ENCODE measurements at places on chromosomes 11 and 22.

DNA sequence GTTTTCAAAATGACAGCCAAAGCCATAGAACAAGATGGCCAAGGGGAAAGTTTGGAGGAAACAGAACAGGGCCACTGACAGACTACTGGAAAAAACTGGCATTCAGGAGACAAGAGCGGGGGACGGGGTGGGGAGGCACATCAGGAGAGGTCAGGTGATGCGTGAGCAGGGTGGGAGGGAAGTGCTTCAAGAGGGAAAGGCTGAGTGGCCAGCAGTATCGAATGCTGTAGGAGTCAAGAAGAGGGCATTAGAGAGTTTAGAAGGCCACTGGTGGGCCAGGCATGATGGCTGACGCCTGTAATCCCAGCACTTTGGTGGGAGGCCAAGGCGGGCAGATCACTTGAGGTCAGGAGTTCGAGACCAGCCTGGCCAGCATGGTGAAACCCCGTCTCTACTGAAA, 8.2 kb downstream of the GTPBP1 start:
- no peak for DNase-seq

GRCh38 chr11:45145379-45146071, 914 bp upstream of the PRDM11 start:
- no peak for DNase-seq

GRCh38 chr22:31103899-31104694, 3.3 kb downstream of the SELENOM start:
- DNase-seq, result no peak

DNA sequence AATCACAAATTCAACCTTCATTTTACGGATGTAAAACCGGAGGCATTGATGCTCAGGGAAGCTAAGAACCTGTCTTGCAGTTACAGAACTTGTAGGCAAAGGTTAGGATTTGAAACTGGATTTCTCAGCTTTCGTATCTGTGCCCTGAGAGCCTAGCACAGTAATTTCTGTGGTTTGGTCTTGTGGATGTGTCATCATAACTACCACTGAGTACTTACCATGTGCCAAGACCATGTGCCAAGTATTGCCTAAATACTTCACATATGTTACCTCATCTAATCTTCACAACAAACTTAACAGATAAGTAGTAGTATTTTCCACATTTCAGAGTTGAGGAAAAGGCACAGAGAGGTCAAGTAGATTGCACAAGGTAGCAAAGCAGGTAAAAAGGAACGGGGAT, 140.7 kb downstream of the NXPE2 start:
- DNase-seq, result no peak

DNA sequence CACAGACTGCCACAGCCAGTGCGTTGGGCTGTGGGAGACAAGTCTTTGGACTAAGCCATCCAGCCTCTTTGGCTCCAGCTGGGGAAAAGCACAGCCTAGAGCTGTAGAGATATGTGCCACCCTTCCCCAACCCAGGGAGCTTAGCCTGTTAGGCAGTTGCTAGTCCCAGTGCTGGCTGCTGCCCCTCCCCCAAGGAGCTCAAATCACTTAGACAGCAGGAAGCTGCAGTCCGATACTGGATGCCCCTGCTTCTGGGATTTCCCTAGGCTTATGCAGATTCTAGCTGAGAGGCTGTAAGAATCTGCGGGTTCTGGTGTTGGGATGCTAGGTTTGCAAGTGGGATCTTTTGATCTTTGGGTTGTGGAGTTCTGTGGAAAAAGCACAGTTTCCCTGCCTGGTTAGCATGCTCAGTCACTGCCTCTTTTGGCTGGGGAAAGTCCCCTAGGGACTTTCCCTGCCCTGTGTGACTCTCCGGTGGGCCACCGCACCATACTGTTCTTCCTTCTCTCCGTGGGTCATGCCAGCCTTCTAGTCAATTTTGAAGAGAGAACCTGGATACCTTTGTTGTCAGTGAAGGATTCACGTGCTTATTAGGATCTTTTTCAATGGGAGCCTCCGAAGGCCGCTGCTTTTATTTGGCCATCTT, 792.0 kb downstream of the KCNA4 start:
- DNase-seq, result no peak

- no peak for DNase-seq
These were observed 83.6 kb downstream of the MORC2 start for GRCh38 chr22:30885001-30885366.

GRCh38 chr11:84097186-84097585, 811.0 kb upstream of the CCDC90B start:
- DNase-seq, result no peak

DNA sequence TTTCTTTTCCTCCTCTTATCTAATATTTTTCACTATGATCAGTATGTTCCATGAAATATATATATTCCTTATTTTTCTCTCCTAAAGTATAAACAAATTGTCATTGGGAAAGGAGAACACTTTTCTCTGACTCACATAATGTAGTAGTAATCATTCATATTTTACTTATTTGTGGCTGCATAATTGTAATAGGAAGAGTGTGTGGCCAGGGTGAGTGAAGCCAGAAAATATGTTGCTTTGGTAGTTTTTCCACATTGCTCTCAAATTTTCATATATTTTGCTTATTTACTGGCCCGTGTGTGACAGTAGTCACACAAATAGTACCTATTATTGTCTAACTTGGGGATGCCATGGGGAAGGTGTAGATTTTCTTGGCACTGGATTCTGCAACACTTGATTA, 172.1 kb downstream of the DYNC2H1 start:
- DNase-seq, result no peak

DNA sequence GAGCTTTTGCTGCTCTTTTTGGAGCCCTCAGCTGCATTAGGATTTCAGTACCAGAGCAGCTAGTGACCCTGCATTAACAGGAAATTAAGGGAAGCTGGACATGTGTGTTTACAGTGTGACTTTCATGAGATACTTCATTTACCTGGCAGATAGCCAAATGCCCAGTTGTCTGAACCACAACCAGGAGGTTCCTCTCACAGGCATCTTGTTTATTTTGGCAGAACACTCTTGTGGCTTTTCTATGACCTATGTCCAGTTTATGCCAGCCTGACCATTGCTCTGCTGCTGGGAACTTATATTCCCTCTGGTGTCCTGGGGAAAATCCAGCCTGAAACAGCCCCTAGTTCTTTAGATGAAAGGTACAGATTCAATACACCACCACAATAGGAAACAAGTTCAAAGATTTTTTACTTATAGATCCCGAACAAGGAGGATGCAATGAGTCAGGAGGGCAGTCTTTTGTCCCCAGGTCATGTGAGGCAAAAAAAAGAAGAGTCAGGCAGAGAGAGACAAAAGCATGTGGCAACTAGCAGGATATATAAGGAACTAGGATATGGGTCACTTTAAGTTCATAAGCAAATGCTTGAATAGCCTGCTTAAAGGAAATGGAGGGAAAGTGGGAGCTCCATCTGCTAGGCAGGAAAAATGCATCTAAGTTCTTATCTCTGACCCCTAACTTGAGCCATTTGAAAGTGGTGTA, 379.3 kb downstream of the INSC start:
- peak; percentile 69 for DNase-seq

DNA sequence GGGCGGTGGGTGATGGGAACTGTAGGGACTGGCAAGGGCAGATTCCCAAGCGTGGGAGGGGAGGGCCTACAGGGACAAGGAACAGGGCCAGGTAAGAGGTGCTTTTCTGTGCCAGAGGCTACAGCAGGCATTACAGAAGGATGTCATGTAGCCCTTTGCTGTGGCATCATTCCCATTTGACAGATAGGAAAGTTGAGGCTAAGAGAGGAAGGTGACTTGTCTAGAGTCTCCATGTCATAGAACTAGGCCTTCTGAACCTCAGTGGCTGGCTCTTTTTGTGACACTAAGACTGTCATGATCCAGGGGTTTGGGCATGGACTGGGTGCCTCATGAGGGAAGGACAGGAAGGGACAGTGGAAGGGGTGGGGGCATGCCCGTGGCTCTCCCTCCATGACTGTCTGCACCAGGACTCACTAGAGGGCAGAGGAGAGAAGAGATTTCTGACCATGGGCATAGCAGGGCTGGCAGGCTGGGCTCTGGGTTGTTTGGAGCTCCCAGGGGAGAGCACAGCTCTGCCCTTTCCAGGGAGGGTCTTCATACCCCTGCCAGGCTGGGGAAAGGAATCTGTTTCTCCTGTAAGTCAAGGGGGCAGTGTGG, 3.2 kb downstream of the MMP11 start:
- DNase-seq, result no peak

DNA sequence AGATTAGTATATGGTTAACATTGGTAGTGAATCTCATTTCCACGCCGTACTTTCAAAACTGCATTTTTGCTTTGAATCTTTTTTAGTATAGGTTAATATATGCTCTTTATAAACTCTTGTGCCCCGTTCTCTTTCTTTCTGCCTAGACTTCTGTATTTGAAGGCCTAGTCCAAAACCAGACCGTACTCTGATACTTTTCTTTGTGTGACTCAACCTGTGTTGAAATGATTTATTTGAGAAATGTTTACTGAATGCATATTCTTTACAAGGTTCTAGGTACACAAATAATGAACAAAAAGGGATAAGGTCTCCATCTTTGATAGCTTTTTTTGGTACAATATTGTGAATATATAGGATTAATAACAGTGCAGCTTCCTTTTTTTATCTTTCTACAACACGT, 68.3 kb downstream of the HIPK3 start:
- DNase-seq, result no peak

GRCh38 chr11:63985812-63986155, 454 bp upstream of the OTUB1 start:
- DNase-seq, result no peak

- DNase-seq, result no peak
These were observed 20.1 kb downstream of the TSPAN18 start for GRCh38 chr11:44746894-44747293.

GRCh38 chr11:43751726-43752125, 71.2 kb downstream of the HSD17B12 start:
- DNase-seq, result no peak

DNA sequence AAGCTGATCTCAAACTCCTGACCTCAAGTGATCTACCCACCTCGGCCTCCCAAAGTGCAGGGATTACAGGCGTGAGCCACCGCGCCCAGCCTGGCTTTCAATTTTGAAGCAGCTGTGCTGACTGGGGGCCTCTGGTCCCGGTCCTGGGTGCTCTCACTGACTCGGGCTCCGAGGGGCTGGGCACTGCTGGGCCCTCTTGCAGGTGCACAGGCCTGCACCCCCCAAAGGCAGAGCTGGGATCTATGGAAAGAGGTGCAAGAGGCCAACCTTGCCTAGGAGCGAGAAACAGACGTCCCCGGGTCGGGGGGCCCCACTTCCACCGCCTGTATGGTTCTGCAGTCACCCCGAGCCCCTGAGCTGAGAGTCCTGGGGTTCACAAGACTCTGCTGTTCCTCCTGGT, 33.2 kb downstream of the KIAA0930 start:
- DNase-seq, result no peak

DNA sequence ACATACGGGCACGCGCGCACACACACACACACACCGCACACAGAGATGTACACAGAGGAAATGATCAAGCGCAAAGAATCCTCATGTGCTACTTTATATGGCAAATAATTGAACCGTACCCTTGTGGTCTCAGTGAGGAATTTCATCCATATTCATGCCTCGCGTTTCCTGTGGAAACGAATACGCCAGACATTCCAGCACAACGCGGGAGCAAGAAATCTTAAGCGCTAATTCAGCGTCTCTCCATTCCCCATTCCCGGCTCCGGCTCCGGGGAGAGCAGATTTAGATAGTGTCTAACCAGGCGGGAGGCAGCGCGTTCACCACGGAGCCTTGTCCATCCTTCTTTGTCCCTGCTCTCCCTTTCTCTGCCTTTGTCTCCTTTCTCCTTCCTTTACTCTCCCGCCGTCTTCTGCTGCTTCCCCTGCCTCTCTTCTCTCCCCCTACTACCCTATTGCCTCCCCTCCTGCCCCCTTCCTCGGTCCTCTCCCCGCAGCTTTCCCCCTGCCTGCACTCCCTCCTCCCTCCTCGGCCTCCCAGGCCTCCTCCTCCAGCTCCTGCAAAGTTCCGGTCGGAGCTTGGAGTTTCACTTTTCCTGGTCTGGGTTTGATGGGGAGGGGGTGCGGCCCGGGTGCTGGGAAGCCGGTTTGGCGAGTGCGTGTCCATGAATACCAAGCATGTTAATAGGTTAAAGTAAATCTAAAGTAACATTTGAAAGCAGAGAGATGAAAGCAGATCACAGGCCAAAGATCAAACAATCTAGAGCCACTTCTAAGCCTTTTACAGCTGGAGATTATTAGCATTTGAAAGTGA, 579.3 kb downstream of the BUD13 start:
- peak; percentile 61 for DNase-seq

DNA sequence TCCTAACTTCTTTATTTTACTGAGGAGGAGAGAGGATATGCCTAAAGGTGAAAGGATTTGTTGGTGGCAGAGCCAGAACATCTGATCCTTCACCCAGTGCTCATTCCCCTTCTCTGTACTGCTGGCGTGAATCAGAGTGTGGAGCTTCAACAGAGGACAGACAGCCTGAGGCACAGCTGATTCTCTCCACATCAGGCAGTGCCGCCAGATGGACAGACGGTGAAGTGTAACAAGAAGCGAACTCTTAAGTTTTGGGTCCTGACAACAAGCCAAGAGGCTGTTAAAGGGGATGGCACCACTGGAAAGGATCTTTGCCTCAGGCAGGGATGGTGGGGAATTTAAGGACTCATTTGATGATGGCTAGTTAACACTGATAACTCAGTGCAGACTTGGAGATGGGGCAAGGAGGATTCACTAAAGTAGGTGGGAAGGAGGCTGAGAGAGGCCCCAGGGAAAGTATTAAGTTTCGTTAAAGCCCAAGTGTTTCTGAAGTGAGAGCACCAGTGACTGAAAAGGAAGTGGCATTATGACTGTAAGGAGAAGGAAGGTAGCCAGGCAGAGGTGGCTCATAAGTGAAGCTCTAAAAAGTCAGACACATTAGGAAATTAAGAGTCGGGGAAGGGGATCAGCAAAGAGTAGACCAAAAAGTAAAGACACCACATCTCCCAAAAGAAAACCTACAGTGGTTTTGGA, 81.3 kb downstream of the CLPB start:
- DNase-seq, result no peak

DNA sequence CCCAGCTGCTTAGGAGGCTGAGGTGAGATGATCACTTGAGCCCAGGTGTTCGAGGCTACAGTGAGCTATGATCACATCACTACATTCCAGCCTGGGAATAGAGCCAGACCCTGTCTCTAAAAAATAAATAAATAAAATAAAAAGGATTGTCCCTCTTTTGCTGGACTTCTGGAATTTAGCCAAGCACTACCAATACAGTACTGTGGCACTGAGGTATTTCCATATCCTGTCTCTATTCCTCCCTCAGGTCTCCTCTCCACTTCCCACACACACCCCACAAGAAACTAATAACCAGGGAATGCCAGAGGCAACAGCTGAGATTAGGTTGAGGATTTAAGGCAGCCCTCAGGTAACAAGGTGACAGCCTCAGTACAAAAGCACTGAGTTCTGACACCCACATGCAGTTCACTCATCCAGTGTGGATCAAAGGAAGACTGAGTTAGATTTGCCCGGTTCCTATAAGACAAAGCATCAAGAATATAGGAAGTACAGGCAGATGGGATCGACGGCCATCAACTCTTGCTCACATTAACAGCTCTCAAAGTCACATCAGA, 4.5 kb upstream of the PPP2R1B start:
- no peak for DNase-seq
